GM10248 (cell line): ENCODE measurements at places on chromosomes 7 and 10.
A peak's percentile ranks its signal among the peaks of the same experiment; 100 is the strongest.

DNA sequence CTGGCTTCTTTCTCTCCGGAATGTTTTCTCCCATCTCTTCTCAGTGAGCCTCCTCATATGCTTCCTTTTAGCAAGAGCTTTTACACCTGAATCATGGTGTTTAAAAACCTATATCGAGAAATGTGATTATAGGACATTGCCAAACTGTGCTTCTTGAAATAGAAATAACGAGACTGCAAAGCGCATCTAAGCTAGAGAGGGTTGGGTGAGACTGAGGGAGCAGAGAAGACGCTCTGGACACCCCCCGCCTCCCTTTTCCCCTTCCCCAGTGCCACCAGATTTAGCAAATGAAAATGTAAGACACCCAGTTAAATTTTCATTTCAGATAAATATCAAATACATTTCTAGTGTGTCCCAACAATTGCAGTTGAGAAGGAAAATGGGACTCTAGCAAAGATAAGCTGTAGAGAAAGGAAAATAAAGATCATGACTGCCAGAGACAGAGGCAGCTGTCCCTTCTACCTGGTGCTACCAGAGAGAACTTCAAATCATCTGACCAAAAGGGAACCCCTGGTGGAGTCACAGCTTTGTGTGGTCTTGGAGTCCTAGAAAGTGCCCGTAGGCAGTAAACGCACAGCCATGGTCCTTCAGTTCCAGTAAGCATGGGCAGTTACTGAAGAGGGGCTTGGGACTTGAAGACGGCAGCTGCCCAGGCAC is 14.6 kb downstream of the GSDME start:
- no peak for DNase-seq

- DNase-seq: no peak
These were observed 330.8 kb downstream of the PTEN start for GRCh38 chr10:88194041-88194887.

DNA sequence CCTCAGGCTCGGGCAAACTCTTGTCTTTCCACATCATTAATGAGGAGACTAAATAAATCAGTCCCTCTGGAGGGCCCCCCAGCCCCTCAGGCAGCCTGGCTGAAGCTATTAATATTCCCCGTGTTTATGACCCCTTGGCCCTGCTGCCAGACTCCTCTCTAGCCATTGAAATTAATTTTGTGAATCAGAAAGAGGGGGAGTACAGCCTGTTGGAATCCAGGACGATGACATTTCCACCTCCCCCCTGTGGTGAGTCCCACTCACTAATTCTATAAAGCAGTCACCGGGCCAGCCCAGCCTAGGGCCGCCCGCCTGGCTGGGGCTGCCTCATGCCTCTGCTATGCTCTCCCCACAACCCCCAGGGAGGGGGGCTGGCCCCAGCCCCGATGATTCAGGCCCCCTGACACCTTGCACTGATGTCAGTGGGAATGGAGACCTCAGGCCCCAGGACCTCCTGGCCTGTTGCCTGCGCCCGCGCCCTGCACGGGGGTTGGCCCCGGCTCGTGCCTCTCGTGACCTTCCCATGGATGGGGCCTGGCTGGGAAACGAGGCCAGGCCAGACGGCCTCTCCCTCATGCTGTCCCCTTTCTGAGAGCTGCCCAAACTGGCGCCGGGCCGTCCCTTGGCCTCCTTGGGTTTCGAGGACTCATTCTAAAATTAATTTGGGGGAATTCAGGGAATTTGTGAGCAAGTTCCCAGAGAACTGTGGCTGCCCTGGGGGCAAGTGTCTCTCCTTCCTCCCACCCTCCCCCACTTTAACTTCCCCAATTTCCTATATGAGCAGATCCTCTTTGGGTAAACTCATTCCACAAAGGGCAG is 34.0 kb downstream of the TMEM270 start:
- no peak for DNase-seq

DNA sequence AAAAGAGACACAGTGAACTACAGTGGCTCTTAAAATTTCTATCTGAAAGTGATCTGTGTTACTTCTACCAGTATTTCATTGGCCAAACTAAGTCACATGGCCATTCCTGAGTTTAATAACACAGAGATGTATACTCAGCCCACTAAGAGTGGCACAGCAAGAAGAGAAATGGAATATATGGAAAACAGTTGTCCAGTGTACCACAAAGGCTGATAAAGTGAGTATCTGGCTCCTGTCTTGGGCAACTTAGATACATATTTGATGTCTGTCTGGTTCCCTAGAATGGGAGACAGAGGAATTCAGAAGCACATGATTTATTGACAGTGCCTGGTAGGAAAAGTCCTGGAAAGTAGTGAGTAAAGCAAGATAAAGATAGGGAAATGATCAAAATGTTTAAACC is 10.1 kb upstream of the PON1 start:
- no peak for DNase-seq

DNA sequence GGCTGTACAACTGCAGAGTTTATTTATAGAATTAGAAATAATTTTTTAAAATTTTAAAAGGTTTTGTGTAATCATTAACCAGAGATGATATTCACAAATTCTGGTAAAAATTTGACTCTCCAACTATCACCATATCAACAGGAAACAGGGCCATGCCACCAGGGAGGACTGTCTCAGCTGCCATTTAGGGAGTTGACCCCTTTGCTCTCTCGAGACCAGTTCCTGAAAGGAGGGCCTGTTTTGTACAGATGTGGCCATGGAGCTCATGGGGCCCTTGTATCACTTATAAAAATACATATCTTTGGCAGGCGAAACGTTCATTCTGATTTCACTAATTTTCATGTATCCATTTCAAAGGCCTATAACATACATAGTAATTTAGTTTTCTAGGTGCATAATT is 20.3 kb downstream of the H2AZ2 start:
- no peak for DNase-seq

GRCh38 chr7:142469696-142470543 is 212.1 kb upstream of the PRSS58 start:
- no peak for DNase-seq

- no peak for DNase-seq
These were observed 37.9 kb downstream of the EXOC4 start for GRCh38 chr7:133290676-133291333.

GRCh38 chr10:114801411-114801813 is 20.2 kb upstream of the FHIP2A start:
- DNase-seq: peak; percentile 19

GRCh38 chr7:79723833-79724618 is 270.6 kb upstream of the MAGI2 start:
- DNase-seq: no peak

GRCh38 chr7:2441430-2442058 is 34.7 kb downstream of the GRIFIN start:
- DNase-seq: no peak

DNA sequence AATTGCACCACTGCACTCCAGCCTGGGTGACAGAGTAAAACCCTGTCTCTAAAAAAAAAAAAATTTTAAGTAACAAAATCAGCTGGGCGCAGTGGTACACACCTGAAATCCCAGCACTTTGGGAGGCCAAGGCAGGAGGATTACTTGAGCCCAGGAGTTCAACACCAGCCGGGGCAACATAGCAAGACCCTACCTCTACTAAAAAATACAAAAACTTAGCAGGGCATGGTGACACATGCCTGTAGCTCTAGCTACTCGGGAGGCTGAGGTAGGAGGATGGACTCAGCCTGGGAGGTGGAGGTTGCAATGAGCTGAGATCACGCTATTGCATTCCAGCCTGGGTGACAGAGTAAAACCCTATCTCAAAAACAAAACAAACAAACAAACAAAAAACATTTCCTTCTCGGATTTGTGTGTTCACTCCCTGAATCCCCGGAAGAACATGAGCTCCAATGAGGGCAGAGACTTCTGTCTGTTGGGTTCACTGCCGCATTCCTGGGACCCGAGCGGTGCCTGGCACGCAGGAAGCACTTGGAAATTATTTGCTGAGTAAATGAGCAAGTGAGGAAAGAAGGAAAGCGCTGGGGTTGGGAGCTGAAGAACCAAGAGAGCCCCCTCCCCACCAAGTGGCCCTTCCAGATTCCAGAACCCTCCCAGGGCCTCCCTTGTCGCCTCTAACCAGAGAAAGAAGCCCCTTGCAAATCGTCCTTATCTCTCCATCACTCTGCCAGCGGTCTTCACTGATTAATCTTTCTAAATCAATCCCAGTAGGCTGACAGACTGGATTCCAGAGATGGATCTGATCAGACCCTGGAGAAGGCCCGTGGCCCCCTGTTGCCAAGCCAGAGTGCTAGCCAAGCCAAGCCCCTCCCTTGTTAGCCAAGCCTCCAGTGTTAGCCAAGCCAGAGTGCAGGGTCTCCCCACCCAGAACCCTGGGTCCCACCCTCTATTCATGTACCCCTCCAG is 6.2 kb downstream of the TNRC18 start:
- DNase-seq: no peak

DNA sequence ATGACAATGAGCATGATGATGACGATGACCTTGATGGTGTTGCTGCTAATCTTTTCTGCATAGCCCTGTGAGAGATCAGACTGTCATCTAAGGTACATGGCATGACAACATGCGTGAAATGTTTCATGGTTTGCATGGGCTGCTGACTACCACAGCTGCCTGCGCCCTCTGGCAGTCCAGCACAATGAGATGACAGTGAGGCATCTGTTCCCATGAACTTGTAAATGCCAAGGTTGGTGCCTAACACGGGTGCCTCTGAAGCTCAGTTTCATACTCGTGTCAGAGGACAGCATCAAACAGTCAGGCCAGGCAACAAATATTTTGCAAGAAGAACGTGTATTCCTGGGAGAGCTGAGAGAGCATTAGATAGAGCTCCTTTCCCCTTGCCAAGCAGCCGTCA is 122.0 kb upstream of the PRKCQ start:
- DNase-seq: no peak

GRCh38 chr7:26103596-26103995 is 48.4 kb upstream of the NFE2L3 start:
- no peak for DNase-seq

DNA sequence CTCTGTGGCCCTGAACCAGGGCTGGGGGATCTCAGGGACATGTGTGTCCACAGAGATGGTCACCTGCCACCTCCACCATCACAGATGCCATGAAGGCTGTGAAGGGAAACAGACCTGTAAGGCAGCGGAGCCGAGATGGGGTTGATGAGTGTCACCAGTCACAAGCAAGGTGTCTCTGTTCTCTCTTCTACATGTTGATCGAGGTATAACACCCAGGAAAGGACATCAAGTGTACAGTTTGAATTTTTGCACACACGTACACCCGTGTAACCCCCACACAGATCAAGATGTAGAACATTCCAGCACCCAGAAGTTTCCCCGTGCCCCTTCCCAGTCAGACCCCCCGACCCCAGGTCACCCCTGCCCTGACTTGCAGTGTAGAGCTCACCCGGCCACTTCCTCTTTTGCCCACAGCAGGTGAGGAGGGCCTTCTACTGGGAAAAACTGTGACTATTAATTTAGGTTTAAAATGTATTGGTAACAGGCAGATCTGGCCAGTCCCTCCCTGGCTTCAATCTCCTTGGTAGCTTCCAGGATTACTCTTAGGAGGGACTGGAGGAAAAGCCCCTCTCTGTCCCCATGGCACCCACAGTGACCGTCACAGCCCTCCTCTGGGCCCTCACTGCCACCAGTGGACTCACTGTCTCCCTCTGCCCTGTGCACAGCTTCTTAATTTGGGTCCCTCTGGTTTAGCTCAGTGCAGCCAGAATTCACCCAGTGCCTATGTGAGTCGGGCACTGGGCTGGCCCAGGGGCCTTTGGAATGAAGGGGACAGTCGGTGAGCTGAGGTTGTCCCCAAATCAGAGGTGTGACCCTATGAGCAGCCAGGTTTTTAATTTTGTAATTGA is 108.2 kb downstream of the LHPP start:
- DNase-seq: no peak

GRCh38 chr7:15327001-15327400 is 234.8 kb downstream of the AGMO start:
- DNase-seq: no peak

- DNase-seq: no peak
These were observed 4.4 kb downstream of the EIF3B start for GRCh38 chr7:2358968-2359527.

DNA sequence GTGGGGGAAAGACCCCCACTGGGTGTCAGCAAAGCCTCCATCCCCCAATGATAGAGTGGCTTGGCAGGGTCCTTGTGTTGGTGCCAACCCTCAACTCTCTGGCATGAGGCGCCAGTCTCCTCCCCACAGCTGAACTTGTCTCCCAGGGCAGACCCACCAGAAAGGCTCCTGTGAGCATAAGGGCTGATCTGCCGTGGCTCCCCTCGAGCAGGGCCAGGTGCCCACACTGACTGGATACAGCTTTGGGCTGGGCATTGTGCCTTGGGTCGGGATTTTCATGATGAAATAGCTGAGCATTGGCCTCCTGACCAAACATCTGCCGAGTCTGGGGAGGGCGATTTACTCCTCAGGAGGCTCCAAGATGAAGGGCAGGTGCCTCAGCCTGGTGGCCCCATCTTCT is 68.1 kb upstream of the NPTX2 start:
- DNase-seq: no peak

- no peak for DNase-seq
These were observed 86.7 kb downstream of the ZMIZ1 start for GRCh38 chr10:79155301-79156081.

DNA sequence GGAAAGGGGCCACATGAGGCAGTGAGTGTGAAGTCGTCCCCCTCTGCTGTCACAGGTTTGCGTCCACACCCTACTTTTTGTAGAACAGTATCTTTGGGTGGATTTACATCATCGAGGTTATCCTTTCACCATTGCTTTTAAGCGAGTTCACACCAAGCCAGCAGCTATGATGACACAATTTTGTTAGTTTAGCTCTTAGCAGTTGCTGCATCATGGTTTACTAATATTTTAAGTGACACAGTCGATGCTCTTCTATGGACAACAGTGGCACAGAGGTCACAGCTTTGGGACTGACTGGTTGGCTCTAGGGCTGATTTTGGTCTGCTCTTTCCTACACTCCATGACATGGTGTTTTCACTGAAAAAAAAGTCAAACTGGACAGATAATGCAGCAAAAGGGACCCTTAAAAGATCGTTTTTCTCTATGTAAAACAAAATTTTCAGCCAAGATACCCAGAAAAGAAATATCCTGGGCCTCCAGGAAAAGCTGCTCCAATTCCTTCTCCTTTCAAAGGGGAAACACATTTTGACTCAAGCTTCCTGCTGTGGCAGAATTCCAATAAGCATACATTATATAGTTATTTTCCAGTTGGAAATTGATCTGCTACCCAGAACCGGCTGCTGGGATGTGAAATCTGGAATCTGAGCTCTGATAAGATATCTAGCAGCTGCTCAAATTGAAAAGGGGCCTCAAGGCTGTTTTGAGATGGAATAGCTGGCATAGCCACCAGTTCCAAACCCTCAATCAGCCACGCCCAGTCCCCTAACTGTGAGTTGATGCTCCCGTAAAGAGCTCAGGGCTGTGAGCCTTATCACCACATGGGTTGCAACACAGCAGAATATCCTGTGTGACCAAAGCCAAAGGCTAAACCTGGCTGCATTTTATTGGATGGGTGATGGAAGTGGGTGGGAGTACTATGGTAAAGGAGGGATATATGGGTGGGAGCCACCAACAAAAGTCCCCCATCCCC is 114.2 kb downstream of the SMURF1 start:
- no peak for DNase-seq

DNA sequence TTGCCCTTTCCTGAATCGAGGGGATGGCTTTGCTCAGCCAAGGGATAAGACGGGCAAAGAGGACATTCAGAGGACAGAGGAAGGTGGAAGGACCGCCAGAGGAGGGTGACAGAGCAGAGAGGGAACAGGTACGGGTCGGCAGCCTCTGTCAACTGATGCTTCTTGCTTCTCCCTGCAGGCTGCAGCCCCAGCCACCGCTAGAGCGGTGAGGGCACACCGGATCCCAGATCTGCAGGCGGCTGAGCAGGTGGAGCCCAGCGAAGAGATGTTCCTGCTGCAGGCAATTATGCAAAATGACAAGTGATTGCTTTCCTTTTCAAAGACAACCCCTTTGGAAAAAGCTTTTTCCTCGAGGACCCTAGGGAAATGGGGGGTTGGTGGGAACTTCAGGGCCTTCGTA is 181.9 kb upstream of the ANKRD30A start:
- no peak for DNase-seq

- no peak for DNase-seq
These were observed 362.7 kb upstream of the SHH start for GRCh38 chr7:156175003-156175402.
